GM19239 (cell line): ENCODE measurements at places on chromosomes 2 and 18.

- DNase-seq = no peak
Measured at GRCh38 chr2:86825693-86826381, 35.1 kb upstream of the CD8A start.

- no peak for DNase-seq
Measured at GRCh38 chr18:44969214-44969795, 288.6 kb downstream of the SETBP1 start.

DNA sequence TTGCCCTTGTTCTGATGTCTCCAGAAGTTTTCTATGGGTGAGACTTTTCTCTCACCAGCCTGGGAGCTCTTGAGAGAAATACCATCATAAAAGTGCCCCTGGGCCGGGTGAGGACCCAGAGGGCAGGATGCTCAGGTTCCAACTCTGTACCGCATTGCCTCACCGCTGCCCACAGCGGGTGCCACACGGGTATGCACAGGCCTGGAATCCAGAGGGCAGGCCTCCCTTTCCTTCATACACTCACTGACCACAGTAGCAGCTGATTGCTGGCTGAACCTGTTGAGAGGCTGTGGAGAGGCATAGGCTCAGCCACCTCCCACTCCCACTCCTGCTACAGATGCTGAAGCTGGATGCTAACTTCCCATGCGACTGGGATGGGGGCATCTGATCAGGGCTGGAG is 293.8 kb downstream of the CYP26B1 start:
- no peak for DNase-seq

DNA sequence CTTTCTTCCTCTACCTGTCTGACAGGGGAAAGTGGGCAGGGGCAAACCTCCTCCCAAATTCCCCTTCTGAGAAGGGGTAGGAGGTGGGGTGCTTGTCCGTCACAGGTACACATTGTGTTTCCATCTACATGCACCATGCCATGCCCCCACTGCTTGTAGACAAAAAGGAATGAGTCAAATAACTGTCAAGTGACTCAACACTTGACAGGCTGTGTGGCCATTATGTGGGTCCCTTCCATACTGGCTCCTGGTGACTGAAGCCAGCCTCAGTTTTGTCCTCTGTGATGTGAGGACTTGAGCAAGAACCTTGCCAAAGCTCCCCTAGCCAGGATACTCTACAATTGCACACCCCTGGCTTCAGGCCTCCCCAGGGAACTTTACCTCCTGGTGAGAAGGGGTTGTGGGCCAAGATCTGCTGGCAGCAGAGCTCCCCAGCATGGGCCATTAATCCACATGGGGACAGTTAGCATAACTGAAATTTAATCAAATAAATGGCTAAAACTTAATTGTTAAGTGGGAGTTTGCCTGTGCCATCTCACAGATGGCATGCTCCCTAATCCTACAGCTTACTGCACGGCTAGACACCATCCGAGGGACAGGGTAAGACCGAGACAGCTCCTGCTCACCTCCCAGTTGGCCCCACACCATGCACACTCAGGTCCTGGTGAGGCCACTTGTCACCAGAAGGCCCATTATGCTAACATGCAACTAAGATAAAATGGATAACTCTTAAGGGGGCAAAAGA is 140.2 kb downstream of the BCL11A start:
- no peak for DNase-seq

DNA sequence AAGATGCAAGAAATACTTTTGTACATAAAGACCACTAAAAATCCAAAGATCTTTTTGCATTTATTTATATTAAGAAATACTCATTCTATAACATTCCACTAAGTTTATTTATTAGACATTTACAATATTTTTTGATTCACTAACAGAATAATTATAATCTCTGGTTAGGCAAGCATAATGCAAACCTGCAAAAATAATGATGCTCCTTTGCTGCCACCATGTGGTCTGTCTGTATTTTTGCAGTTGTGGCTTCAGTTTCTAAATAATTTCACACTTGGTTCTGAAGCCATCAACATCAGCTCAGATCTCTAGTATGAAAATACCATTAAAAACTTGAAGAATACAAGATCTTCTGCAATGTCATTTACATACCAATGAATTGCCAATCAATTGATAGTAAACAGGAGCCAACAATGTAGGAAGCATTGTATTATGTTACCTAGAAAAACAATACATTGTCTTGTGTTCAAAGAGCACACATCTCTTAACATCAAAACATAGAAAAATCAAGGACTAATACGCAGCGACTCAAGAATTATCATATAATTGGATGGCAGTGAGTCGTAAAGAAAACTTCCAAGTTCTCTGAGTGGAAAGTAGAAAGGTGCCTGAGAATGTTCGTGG is 28.8 kb upstream of the WDR75 start:
- peak; percentile 6 for DNase-seq

DNA sequence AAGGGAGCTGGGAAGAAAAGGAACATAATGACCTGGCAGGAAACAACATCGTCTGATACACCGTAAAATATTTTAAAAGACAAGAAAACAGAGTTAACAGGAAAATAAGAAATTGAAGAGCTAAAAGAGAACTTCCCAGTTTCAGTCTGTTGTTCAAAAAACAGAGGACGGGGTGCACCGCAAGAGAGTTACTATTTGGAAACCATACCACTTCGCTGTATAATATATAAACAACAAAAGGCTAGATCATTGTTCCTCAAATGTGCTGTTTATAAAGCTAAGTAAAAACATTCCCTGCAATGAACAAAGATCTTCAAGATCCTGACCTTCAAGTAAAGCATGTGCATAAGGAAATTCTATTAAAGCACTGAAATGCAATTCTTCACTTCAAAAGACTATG is 2.1 kb downstream of the PPP3R1 start:
- no peak for DNase-seq

DNA sequence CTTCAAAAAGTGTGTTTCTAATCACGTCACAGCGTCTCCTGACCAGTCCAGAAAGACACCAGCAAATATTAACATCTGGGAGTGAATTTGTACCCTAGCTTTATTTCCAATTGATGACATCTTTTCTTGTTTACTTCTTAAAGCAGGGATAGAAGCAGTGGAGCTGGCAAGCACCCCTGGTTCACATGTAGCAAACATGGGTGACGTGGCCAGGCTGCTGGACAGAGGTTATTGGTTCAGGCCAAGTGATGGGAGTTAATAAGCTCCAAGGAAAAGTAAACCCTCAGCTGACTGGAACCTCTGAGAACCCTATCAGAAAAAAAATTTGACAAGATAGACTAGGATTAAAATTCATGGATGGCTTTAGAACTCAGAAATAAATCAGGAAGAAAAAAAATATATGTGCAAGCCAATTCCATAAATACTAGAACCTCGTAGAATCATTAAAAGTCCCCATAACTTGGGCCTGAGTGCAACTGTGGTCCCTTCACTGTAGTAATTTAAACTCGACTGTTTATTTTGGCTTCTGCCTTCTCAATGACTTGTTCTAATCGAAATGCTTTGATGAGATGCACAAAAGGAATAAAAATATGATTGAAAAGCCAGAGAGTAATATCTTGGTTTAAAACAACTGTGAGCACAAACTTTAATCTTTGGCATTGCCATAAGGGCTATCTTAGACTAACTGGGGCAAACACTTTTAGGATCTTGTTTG is 121.5 kb upstream of the CTAGE1 start:
- DNase-seq = no peak

DNA sequence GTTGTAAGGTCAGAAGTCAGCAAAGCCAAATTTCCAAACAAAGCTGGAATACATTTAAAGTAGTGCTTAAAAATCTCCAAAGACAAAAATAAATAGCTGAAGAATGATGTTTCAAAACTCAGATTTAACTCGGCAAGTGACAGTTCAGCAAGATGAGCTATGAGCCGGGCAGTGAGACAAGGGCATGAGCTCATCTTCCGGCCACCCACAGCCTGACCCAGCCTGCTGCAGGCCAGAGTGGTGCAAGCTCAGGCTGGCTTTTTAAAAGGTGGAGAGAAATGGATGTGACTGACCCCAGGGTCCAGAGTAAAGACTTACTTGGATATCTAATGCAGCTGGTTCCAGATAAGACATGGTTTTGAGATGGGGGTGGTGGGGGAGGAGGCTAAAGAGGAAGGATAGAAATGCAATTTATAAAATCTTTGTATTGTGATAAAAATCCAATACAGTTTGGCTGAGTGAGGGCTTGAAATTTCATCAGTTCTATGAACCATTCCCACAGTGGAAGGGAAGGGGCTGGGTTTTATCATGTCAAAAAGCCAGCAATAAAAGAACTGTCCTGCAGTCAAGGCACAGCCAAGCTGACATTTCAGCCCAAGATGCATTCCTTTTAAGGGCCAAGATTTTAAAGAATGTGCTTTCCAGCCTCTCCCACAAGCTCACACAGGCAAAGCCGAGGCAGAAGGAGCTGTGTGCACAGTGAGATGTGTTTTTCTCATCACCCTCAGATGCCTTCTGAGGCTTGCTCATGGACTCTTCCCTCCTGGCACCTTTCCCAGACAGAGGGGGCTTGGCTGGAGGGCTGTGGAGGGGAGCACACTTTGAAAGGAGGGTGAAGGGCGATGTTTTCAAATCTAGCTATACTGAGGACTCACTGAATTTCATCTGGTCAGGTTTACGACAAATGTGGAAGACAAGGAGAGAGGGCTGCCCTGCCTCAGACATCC is 97.9 kb upstream of the KLHL29 start:
- DNase-seq = no peak

GRCh38 chr2:39050109-39050508 is 70.7 kb downstream of the SOS1 start:
- no peak for DNase-seq

GRCh38 chr2:36489281-36489680 is 108.7 kb downstream of the FEZ2 start:
- DNase-seq = no peak

GRCh38 chr2:26453421-26454329 is 24.2 kb downstream of the OTOF start:
- DNase-seq = no peak

GRCh38 chr2:15560140-15560987 is 770 bp downstream of the NBAS start:
- DNase-seq = no peak

DNA sequence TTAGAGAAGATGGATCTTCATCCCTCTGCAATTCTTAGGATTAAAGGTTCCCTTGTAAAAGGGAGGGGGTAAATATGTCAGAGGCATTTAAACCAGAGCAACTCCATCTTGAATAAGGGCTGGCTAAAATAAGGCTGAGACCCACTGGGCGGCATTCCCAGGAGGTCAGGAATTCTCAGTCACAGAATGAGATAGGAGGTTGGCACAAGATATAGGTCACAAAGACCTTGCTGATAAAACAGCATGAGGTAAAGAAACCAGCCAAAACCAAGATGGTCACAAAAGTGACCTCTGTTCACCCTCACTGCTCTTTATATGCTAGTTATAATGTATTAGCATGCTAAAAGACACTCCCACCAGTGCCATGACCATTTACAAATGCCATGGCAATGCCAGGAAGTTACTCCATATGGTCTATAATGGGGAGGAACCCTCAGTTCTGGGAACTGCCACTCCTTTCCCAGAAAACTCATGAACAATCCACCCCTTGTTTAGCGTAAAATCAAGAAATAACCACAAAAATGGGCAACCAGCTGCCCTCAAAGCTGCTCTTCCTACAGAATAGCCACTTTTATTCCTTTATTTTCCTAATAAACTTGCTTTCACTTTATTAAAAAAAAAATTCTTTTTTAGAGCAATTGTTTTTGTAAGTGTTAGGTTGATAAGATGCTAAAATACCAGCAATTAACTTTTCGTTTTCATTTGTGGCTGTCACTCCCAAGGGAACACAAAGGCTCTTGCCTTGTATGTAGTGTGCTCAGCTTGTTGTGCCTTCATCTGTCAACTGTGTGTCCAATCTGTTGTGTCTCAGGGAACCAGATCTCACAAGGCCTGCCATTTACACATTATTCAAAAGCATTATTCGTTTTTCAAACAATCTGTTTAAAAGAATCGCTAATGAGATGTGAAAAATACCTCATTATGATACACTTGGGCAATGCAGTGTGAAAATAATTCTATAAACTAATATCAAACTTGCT is 205.2 kb upstream of the RGPD4 start:
- no peak for DNase-seq

GRCh38 chr2:96241900-96242611 is 23.7 kb downstream of the TMEM127 start:
- DNase-seq = no peak

DNA sequence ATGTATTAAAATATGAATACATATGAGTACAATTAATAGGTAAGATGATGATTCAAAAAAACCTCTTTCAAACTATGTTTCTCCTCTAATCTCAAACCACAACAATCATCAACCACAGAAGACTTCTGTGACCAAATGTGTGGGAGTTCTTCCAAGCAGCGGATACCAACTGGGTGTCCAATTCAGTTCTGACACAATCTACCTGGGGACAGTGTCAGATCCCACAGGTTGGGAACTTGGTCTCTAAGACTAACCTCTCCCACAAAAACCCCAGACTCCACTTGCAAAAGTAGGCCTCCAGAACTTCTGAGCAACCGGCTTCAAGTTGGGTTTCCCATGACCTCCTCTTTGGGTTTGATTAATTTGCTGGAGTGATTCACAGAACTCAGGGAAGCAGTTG is 26.9 kb downstream of the FASTKD1 start:
- no peak for DNase-seq

DNA sequence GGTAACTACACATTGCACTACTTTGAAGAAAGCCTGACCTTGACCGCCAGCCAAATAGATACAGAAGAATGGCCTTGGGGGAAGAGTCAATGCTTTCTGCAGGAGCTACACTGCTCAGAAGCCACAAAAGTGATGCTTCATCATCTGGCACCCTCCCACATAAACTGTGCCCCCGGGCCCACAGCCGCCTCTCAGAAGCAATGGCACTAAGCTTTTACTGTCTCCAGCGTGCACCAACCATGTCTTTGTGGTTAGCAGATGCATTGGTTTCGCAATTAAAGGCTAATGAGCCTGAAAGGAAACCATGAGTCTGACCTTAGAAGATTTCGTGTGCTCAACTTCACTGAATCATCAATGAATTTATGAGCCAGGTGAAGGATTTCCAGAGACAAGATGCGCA is 209.4 kb upstream of the TRIB2 start:
- DNase-seq = no peak

- no peak for DNase-seq
Measured at GRCh38 chr2:177585234-177585863, 192.8 kb downstream of the AGPS start.

- DNase-seq = no peak
Measured at GRCh38 chr2:26438926-26439325, 37.2 kb downstream of the DRC1 start.

DNA sequence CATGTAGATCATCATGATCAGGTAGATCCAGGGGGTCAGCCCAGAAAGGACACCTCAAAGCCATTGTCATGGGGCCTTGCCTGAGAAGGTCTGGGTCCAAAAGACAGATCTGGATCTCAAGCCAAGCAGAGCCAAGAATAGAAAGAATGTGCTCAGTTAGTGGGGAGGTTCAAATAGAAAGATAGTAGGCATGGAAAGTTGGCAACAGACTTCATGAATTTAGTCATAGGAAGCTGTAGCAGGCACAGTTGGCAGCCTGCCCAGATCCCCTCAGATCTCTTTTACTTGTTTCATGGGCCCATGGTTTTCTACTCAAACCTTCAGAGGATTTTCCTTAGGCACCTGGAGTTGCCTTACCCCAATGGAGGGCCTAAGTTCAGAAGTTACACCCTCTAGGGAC is 767.0 kb downstream of the SLC4A3 start:
- no peak for DNase-seq

- DNase-seq = no peak
Measured at GRCh38 chr2:178244777-178245176, 50.5 kb downstream of the OSBPL6 start.
